ENCODE measurements at places on chromosomes 3 and 15.

DNA sequence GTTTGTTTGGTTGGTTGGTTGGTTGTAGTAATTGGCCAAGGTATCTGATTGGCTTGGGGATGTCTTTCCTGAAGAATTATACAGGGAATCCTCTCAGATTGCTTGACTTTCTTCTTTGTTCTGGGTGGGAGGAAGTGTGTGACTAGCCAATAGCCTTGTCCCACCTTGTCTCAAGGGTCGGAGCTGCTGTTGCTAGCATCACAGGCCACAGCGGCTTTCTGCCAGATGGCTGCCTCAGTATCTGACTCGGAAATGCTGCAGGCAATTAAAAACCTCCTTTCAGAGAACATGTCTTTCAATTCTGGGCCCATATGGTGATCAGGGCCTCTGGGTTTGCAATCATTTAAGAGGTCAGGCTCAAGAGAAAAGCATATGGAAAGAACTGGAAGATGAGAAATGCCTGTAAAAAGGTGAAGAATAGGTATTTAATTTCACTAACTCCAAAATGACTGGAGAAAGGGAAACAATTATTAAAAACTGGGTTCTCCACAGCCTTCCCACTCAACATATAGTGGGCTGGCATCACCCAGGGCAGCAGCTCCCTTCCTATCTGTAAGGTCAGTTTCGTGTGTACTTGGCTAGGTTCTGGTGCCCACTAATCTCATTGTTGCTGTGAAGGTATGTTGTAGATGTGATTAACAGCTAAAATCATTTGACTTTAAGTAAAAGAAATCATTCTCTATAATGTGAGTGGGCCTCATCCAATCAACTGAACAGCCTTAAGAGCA is 32.4 kb downstream of the TGFBR2 start:
- DNase-seq, result no peak

GRCh38 chr3:150067561-150067960 is 96.9 kb upstream of the PFN2 start:
- no peak for DNase-seq

DNA sequence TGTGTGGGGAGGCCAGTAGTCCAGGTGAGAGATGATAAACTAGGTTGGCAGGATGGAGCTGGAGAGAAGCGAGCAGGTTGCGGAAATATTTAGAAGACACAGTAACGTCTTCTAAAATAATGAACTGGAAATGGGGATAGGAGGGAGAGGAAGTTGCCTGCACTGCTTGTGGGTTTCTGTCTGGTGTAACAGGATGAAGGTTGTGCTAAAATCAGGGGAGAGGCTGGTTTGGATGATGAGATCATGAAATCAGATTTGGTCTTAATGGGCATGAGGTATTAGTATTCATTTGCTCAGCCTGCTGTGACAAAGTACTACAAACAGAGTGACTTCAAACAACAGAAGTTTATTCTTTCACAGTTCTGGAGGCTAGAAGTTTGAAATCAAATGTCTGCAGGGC is 32.1 kb upstream of the TNFAIP8L3 start:
- no peak for DNase-seq

DNA sequence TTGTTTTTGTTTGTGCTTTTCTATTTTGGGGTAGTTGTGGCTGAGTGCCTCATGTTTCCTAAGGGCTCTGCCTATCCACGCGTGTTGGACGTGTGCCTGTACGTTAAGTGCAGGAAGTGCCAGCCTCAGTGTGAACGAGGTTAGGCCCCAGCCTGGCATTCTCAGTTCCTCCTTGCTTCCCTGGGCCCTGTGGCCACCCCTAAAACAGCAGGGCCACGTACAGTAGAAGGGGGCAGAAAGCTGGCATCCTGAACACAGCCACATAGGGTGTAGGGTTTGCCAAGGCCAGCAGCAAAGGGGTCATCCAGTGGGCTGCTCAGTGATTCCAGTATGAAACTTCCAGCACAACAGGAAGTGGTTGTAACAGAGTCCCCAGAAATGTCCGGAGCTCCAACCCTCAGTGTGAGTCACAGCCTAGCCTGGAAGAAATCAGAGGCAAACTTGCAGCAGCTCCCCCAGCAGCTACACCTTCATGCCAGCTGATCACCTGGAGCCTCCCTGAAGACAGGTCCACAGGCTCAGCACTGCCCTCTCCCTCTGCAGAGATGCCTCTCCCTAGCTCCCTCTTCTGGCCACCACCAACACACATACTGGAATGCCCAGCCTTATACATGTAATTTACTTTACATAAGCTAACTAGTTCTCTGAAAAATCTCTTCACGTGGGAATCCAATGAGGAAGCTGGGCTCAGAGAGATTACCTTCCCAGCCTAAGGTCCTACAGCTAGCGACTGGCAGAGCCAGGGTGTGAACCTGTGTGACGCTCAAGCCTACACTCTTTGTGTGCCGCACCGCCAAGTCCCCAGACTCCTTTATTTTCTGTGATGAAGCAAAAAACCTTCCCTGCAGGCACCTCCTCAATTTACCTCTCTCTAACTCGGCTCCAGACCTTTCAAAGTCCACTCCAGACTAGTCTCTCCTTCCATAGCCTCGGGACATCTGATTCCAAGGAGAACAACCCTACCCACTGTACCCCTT is 26.6 kb downstream of the ILDR1 start:
- DNase-seq, result peak; percentile 38

DNA sequence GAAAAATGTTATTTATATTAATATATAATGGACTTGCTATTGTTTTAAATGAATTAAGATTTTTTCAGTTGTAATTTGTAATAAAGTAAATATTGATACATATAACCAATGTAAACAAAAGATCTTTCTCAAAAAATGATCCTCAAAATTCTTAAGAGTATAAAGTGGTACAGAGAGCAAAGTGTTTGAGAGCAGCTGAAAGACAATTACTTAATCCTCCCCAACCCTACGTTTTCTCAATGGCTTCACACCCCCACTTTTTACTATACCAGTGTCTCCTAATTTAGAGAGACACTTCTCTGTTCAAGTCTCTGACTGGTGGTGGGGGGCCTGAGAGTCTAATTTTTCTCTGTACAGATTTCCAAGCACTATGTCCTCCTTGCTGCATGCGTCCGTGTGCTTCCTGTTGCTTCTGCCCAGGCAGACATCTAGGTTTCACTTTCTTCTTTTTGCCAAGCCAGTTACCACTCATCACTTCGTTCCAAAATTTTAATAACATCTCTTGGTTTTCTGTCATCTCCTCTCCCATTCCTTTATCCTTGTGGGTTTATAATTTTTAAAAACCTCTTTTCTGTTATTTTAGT is 276.3 kb upstream of the DNAJC19 start:
- no peak for DNase-seq

DNA sequence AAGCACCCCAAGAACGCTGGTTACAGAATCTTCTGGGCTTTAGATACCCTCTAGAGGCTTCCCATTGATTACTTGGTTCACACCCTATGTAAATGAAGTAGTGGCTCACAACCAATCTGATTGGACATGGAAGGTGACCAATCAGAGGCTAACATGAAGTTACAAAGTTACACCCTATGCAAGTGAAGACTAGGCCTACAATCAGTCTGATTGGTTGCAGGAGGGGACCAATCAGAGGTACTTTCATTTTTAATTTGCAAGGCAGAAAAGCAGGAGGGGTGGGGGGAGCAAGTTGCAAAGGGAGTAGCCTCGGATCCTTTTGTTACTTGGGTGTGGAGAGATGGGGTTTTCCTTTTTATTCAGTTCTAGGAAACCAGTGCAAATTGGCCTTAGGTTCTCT is 11.1 kb upstream of the RTP2 start:
- DNase-seq, result no peak

DNA sequence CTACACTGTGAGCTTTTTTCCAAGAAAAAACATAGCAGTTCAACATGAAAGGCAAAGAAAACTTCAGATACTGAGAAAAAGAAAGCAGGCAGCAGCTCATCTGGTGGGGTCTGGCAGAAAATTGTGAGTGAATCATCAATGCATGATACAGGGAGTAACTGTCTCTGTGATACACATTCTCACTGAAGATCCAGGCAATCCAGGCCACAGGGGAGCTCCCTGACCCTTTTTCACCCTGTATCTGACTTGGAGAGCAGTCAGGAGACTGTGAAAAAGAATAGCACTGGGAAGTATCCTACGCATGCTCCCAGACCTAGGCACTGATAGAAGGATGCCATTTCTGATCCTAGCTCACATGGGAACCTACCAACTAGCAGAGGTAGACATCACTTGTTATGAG is 269.8 kb downstream of the MBNL1 start:
- DNase-seq, result no peak

- no peak for DNase-seq
Observed at GRCh38 chr3:3778641-3779270, 20.5 kb upstream of the LRRN1 start.

- no peak for DNase-seq
Observed at GRCh38 chr3:12489368-12489767, 5.1 kb downstream of the TSEN2 start.

DNA sequence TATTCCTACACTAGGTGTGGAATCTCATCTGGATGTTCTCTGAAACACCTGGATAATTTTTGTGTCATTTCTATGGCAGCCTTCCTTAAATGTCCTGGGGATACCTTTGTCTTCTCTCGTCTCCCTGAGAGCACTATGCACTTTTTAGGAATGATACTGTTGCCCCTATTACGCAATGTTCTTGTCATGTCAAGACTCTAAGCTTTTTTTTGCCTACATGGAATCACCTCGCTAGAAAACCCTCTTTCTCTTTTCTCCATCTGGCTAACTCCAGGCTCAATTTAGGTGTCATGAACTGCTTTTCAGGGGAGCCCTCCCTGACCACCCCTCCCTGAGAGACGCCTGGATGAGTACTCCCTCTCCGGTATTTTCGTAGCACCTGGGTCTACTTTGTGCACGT is 81.3 kb downstream of the SOX2 start:
- DNase-seq, result no peak

DNA sequence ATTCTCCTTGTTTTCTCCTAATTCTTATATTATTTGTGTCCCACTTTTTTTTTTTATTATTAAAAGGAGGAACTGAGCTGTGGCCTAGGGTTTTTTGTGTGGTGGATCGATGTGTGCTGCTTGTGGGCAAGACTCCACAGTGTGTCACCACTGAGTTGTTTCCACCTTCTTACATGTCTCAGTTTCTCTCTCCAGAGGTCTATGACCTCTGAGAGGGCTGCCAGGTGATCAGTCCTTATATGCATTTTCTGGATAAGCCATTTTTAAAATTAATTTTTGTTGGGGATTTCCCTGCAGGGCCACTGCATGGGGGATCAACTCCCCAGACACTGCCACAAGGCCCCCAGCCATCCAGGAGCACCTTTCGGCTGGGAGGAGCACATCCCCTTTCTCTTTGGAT is 27.8 kb downstream of the IQCF6 start:
- no peak for DNase-seq

- DNase-seq, result no peak
Observed at GRCh38 chr3:23387286-23387918, 184.3 kb downstream of the UBE2E2 start.

DNA sequence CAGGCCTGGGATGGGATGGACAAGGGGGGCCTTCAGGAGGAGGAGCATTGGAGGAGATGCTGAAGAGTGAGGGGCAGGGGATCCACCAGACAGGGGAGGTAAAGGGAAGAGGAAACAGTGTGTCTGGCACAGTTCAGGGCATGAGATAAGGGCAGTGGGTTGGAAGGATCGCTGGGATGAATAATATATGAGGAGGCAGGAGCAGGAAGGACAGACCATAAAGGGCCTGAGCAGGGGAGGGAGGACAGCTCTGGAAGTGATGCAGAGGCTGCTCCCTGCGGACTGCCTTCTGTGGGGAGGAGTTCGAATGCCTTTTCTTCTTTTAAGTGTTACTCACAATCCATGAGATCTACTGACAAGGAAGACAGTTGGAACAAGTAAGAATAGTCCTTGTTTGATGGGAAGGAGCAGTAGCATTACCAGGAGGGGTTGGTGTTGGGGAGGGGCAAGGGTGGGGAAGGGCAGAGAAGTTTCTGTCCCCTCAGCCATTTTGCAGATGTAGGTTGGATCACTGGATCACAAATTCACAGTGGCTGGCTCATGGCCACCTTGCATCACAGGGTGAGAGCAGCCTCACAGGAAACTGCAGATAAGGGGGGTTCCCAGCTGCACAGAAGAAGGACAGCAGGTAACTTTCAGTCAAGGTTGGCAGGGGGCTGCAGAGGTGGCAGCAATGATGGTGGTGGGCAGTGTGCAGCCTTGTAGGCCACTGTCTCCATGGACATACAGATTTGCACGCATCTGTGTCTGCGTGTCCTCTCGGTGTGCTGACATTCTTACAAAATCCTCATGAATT is 91.9 kb upstream of the SNRPN start:
- no peak for DNase-seq

DNA sequence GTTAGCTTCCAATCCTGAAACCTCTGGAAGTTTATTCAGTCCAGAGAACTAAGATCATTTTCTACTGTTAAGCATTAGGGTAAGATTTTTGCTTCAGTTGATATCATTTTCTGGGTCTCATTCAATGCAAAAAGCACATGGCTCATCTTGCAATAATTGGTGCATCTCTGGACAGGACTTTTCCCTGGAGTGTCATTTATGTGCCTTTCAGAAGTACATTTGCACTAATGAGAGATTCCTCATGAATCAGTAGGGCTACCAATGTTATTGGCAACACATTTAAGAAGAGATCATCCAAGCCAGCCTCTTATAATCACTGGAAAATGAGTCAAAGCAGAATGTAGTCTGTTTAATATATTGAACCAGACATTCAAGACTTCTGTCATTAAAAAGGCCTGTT is 224.2 kb upstream of the CHRNA7 start:
- no peak for DNase-seq

DNA sequence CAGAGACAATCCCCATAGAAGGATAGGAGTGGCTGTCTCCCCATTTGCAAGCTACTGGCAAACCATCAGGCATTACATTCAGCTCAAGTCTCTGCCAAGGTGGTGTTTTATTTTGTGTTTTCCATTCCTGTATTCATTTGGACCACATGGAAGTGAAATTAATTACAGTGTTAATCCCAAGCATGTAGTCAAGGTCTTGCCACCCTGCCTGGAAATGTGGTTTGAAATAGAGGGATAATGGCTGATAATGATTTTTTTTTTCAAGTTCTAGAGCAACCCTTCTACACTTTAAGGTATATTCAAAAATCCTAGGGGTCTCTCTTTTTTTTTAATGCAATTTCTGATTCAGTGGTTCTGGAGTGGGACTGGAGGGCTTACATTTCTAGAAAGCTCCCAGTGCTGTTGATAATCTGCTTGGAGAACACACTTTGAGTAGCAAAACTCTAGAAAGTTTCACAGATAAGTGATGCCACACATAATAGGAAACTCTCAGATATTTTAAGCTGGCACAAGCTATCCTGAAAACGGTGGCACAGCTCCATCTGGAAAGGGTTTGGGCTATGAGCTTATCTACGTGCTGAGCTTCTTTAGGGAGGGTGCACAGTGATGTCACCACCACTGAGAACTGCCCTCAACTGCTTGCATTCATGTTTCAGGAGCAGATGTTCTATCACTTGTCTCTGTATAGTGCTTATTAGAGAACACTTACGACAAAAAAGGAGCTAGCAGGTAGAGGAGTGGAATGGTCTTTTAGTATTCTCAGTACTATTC is 140.1 kb upstream of the IL12A start:
- DNase-seq, result no peak
